ENCODE measurements at places on chromosomes 12 and 14.

GRCh38 chr12:94254270-94254669, 105.9 kb downstream of the PLXNC1 start:
- no peak for DNase-seq

- DNase-seq = peak; percentile 38
Observed at GRCh38 chr14:55607386-55607785, 27.4 kb downstream of the KTN1 start.

- no peak for DNase-seq
Observed at GRCh38 chr12:120116441-120116791, at the start of gene RAB35. Gene RAB35, minus strand, starts transcription at chr12:120116753. Its CDS starts 103 bp downstream, at chr12:120116650.

GRCh38 chr12:56158926-56159461, 835 bp downstream of the MYL6 start:
- DNase-seq = peak; percentile 27

GRCh38 chr12:62434494-62435302, 31.9 kb upstream of the MON2 start:
- no peak for DNase-seq

Data from NCI-H226 (cell line).